Midbrain (tissue), 1 donor: ENCODE measurements at places on chromosomes 6 and 20.

DNA sequence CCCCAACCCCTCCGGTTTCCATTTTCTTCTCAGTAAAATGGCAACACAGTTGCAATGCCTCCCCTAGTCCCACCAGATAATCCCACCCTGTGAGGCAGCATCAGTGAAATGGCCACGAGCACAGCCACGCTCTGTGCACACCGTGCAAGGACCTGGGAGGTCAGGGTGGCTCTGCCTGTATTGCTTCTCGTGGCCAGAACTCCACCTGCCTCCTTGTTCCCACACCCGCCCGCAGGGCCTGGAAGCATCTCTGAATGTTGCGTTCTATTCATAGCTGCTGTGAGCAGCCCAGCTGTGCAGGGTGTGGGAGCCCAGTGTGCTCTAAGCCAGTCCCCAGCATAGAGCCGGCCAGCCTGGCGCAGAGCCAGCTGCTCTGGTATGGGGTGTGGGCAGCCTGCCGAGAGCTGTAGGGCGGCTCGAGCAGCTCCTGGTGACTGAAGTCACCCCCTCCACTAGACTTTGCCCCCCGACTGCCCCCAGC, 161.1 kb downstream of the DLL1 start:
- no peak for DNase-seq

DNA sequence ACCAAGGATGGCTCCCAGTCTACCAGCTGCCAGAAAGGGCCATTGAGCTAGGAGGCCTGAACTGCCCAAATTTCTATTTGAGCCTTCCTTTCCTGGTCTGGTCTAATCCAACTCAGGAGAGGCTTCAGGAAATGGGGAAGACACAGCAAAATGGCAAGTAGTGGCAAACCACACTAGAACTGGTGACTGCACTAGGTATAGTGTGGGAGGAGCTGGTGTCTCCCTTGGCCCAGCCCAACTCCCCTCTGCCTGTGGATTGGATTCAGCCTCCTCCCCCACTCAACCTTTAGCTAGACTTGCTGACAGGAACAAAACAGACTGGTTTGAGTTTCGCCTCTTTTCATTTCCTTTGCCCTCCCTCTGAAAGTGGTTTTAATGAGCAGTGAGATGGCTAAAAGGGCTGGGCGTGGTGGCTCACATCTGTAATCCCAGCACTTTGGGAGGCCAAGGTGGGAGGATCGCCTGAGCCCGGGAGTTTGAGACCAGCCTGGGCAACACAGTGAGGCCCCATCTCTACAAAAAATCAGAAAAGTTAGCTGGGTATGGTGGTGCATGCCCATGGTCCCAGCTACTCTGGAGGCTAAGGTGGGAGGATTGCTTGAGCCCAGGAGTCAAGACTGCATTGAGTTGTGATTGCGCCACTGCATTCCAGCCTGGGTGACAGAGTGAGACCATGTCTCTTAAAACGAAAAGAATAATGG, 17.5 kb downstream of the MRPS18A start:
- DNase-seq: no peak

DNA sequence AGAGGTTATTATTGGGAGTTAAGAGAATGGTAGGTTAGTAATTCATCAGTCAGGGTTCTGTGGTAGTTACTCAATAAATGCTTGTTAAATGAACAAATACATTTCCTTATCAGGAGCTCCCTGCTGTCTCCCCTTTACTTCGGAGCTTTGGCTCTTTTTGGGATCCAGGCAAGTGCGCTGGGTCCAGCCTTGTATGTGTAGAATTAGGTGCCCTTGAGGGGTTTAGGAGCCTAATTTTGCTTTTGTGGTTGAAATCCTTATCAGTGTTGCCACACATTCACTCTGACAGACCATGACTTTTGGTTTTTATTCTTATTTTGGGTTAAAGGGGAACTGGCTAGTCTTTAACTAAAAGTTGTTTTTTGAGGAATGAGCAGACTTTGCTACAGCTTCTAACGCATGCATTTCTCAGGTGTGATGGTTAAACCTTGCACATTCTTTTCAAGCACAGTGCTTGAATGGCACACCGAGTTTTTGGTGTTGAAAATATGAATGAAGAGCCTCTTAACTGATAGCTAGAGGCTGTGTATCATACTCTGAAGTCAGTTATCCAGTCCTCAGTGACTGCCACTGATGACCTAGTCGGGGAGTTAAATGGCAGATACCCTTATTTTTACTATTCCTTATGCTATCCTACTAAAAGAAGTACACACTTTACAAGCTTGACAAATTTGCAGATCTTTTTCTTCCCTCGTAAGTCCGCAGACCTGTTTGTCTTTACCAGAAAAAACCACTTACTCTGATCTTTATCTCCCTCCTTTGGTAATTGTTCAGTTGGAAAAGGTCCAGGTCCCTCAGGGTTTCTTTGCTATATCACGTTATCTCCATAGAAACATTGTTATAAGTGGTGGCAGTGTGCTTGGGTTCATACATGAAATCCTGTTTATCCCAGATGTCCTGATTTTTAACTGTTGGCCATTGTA, 50.7 kb upstream of the PLCG1 start:
- DNase-seq: no peak

GRCh38 chr20:49682278-49682677, 31.4 kb downstream of the B4GALT5 start:
- no peak for DNase-seq

DNA sequence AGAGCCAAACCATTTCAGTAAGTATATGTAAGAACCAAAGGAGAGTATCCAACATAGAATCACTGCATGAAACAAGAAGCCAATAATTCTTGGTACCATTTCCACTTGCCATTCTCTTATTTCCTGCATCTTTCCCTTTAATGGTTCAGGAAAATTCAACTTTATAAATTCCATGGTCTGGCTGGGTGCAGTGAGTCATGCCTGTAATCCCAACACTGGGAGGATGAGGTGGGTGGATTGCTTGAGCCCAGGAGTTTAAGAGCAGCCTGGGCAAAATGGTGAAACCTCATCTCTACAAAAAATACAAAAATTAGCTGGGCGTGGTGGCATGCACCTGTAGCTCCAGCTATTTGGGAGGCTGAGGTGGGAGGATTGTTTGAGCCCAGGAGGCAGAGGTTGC, 21.2 kb downstream of the NHLRC1 start:
- no peak for DNase-seq

GRCh38 chr6:84764332-84765049, at the start of gene TBX18:
TSS of gene TBX18 (minus strand) at chr6:84764598. CDS start at chr6:84764181, 417 bp downstream.
- no peak for DNase-seq

- DNase-seq: no peak
Observed at GRCh38 chr6:6006006-6006427, 708 bp downstream of the NRN1 start.

DNA sequence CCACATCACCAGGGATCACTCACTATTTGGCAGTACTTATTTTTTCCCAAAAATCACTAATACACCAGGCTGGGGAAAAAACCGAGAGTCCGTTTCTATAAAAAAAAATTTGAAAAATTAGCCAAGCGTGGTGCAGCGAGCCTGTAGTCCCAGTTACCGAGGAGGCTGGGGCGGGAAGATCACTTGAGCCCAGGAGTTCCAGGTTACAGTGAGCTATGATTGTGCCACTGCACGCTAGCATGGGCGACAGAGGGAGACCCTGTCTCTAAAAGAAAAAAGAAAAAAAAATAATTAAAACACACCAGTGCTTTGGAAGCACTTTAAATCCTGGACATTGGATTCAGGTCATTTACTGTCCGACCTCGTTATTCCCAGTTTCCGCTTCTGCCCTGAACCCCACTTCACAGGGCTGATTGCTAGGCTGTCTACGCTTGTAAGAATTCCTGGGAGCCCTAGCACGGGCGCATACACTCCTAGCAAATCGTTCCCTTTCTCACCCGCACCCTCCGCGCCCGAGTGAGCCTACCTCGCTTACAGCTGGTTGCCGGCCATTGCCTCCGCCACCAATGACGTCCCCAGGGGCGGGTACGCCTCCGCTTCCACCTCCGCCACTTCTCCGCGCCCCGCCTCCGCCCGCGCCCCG, at the start of gene TPMT:
Gene TPMT (minus strand): TSS at position 571 of the 643 bp plus-strand sequence. CDS start 5,950 bp downstream, outside the sequence.
- DNase-seq: no peak

DNA sequence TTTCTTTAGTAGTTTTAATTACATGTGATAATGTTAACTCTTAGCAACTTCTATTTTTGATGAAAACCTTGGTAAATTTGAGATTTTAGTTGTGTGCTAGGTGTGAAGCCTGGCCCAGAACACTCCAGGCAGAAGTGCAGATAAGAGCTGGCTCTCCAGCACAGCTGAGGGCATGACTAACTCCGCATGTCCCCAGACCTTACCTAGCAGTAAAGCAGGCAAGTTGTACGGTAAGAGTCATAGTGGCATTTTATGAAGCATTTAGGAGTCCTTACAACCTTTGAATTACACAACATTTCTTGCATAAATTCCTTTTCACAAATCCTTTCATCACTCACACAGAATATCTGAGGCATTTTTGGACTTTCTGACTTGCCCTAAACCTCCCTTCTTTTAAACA, 67.2 kb downstream of the OPRM1 start:
- no peak for DNase-seq

DNA sequence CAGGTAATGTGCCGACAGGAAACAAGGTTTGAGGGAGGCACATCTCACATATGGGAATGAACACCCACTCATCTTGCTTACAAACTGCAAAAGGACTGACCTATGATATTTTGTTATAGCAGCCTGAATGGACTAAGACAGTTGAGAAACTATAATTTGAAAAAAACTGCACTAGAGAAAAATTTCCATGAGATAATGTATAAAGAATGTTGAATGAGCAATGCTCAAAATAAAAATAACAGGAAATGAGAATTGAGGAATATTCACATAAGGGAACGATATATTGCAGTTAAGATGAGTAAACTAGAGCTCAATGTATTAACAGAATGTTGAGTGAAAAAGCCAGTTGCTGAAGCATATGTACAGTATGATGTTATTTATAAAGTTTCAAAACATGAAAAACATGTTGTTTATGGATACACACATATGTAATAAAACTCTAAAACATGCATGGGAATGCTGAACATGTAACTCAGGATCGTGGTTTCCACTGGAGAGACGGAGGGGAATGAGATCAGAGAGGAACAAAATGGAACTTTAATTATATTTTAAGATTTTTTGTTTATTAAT, 6.3 kb upstream of the TBC1D22B start:
- DNase-seq: no peak

DNA sequence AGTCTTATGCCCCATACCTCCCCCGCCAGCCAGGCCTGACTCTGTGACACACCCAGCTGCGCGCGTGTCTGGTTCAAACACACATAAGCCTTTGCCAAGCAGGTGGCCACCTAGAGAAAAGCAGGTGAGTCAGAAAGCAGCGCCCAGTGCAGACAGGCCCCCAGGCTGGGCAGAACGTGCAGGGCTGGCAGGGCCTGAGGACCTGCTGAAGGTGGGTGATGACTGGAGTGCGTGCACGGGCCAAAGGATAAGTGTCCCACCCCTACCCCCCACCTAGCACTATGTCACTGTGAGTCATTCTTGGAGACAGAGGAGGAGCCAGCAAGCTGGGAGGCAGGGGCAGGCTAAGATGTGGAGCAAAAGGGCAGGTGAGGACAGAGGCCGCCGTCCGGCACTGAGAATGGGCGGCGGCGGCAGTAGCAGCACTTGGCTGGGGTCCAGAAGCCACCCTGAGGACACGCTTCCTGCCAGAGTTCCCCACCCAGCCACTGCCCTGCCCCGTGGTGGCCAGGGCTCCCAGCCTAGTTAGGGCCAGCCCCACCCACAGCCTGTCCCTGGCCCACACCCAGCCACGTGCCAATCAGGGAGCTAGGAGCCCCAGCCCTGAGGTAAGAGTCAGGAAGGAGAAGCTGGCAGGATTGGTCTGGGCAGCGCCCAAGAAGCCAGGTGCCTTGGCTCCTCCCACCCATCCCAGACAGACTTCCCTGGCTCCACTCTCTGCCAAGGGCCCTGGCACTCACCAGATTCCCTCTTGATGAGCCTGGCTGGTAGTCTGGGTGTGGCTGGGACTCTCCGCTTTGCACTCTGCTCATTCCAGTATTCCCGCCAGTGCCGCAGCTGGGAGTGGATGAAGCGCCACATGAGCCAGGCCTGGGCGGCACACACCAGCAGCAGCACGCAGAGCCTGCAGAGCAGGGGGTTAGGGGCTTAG, 72.7 kb downstream of the TRAM2 start:
- DNase-seq: no peak

GRCh38 chr6:140970485-140970884, 1162.2 kb upstream of the GJE1 start:
- no peak for DNase-seq

- DNase-seq: no peak
Observed at GRCh38 chr20:51481341-51481914, 61.1 kb downstream of the NFATC2 start.

GRCh38 chr6:146865756-146866379, 267.1 kb downstream of the ADGB start:
- DNase-seq: no peak

DNA sequence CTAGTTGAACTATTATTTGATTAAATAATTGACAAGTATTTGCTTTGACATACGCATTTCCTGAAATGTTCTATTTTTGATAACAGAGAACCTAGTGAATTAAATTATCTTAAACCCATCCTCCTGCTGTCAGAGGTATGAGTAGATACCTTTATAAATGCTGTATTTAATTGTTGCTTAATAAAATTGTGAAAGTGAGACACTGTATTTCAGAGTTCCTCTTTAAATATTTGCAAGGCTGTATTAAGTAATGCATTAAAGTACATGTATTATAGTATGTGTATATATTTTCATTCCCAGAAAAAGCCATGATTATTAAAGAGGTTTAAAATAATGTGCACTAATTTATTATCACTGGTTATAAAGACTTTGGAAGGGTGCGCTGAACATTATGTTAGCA, 483.8 kb downstream of the TFAP2B start:
- no peak for DNase-seq

- no peak for DNase-seq
Observed at GRCh38 chr6:136676075-136676474, 116.2 kb downstream of the MAP3K5 start.

DNA sequence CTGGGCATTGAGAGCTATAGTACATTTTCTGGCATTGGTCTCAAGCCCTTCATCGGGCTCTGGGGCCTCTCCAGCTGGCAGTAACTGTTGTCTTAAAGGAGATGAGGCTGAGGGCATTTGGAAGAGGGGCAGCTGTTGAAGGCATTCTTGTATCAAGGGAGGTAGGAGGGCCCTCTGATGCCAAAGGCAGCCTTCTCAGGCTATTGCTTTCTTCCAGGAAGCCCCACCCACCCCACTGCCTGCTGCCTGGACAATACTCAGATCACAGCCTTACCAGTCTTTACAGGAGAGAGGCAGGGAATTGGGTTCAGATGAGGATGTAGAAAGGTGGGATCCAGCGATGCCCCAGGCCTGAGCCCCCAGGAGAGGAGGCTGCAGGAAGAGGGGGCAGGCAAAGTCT, 46.0 kb downstream of the CPXM1 start:
- no peak for DNase-seq

DNA sequence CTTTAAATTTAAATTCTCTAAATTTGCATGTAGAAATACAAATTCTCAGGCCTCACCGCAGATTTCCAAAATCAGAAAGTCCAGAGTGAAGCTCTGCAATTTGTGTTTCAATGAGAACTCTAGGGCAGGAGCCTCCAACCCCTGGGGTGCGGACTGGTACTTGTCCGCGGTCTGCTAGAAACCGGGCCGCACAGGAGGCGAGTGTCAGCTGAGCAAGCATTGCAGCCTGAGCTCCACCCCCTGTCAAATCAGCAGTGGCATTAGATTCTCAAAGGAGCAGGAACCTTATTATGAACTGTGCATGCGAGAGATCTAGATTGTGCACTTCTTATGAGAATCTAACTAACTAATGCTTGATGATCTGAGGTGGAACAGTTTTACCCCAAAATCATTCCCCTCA, 203.0 kb upstream of the PCSK2 start:
- no peak for DNase-seq

- DNase-seq: no peak
Observed at GRCh38 chr6:92341201-92341600, 1078.2 kb downstream of the EPHA7 start.
